A549 treated with ZK216348 at 1 μM for 4 hours (cell line): ENCODE measurements at places on chromosomes 7 and 10. TPM values are rescaled to one million over a fixed set of nuclear protein-coding genes. Genes with fewer than 3 reads are reported as not detected.

HOXA9 gene
- 0.29 to 0.79 TPM (median 0.38 TPM) in 5 replicates for total RNA-seq

IKZF1 gene
- total RNA-seq: not detected in 5 replicates

TMEM184A gene
- 6.8 to 14.2 TPM (median 11.3 TPM) in 5 replicates for total RNA-seq

EIF4H gene
- 292 to 334 TPM (median 313 TPM) in 5 replicates for total RNA-seq

BAMBI gene
- 9.5 to 14.8 TPM (median 12.9 TPM) in 5 replicates for total RNA-seq

LRGUK gene
- total RNA-seq: 0.18 to 0.73 TPM (median 0.36 TPM) in 5 replicates

DRGX gene
- total RNA-seq: not detected in 5 replicates

RHOBTB1 gene
- 8.8 to 12.8 TPM (median 9.4 TPM) in 5 replicates for total RNA-seq

SRRM3 gene
- 5.8 to 11.6 TPM (median 10.0 TPM) in 5 replicates for total RNA-seq

CCDC146 gene
- total RNA-seq: 0.46 to 0.80 TPM (median 0.73 TPM) in 5 replicates

TEX47 gene
- not detected in 5 replicates for total RNA-seq

GPR146 gene
- 0.68 to 2.3 TPM (median 1.7 TPM) in 5 replicates for total RNA-seq

SFTPD gene
- total RNA-seq: 0.19 to 0.41 TPM (median 0.21 TPM) in 5 replicates

MBL2 gene
- not detected in 5 replicates for total RNA-seq

UBE2D4 gene
- 7.9 to 11.6 TPM (median 11.4 TPM) in 5 replicates for total RNA-seq

PHKG1 gene
- 0.12 to 0.68 TPM (median 0.52 TPM) in 5 replicates for total RNA-seq

IDI2 gene
- total RNA-seq: not detected in 5 replicates

ABCA13 gene
- total RNA-seq: 0.05 to 0.07 TPM in 2 of 5 replicates, not detected in the others

BAIAP2L1 gene
- total RNA-seq: 47.0 to 56.0 TPM (median 51.7 TPM) in 5 replicates

WNT8B gene
- 0.07 TPM in 1 of 5 replicates, not detected in the others for total RNA-seq

PPRC1 gene
- total RNA-seq: 41.8 to 62.9 TPM (median 61.3 TPM) in 5 replicates

PARG gene
- total RNA-seq: 15.0 to 22.7 TPM (median 18.2 TPM) in 5 replicates

AKR1C8 gene
- 0.29 TPM in 1 of 5 replicates, not detected in the others for total RNA-seq

ARHGEF5 gene
- total RNA-seq: 1.6 to 2.7 TPM (median 2.5 TPM) in 5 replicates

PNLIPRP1 gene
- total RNA-seq: not detected in 5 replicates

SHTN1 gene
- total RNA-seq: 19.4 to 30.8 TPM (median 27.9 TPM) in 5 replicates

AKR1D1 gene
- total RNA-seq: not detected in 5 replicates

KIF11 gene
- total RNA-seq: 23.7 to 46.9 TPM (median 35.8 TPM) in 5 replicates

CALN1 gene
- not detected in 5 replicates for total RNA-seq

ENTPD1 gene
- total RNA-seq: 0.05 to 0.17 TPM in 2 of 5 replicates, not detected in the others

FAM237B gene
- not detected in 5 replicates for total RNA-seq

SLC18A2 gene
- not detected in 5 replicates for total RNA-seq

EBLN1 gene
- not detected in 5 replicates for total RNA-seq

UCN3 gene
- not detected in 5 replicates for total RNA-seq

PCLO gene
- total RNA-seq: 0.85 to 1.6 TPM (median 1.1 TPM) in 5 replicates

SLC26A3 gene
- not detected in 5 replicates for total RNA-seq

ANKRD2 gene
- 3.9 to 6.4 TPM (median 5.4 TPM) in 5 replicates for total RNA-seq

TRIM74 gene
- 0.13 to 0.36 TPM (median 0.21 TPM) in 3 of 5 replicates, not detected in the others for total RNA-seq

PLAU gene
- total RNA-seq: 101 to 107 TPM (median 105 TPM) in 5 replicates

EPHB6 gene
- total RNA-seq: 0.17 to 1.2 TPM (median 0.32 TPM) in 5 replicates

ALOX5 gene
- total RNA-seq: 0.16 to 0.35 TPM (median 0.22 TPM) in 5 replicates

CYP26C1 gene
- total RNA-seq: not detected in 5 replicates

CEP55 gene
- total RNA-seq: 51.3 to 104 TPM (median 66.1 TPM) in 5 replicates
